NCI-H1417 (cell line): ENCODE measurements at places on chromosomes 6 and 20.

DNA sequence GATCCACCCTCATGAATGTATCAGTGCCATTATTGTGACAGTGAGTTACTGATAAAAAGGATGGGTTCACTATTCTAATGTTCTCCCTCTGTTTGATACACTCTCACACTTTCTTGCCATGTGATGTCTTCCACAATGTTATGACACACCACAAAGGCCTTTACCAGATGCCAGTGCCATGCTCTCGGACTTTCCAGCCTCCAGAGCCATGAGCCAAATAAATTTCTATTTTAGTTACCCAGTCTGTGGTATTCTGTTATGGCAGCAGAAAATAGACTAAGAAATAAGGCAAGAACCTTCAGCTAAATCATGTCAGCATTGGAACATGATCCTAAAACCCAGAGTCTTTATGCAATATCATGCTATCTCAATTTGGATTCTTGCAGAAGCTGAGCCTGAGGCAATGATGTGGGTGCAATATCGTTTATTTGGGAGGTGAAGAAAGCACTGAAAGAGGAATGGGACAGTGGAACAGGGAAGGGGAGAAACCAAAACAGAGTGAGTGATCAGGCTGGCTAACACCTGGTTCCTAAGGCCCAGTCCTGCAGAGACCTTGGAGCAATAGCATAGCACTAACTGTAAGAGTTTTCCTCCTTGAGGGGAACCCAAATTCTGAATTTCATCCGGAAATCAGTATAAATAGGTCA is 130.4 kb upstream of the LRFN2 start:
- no peak for DNase-seq

- DNase-seq, result no peak
These were observed 151.3 kb downstream of the AKAP7 start for GRCh38 chr6:131286469-131287040.

DNA sequence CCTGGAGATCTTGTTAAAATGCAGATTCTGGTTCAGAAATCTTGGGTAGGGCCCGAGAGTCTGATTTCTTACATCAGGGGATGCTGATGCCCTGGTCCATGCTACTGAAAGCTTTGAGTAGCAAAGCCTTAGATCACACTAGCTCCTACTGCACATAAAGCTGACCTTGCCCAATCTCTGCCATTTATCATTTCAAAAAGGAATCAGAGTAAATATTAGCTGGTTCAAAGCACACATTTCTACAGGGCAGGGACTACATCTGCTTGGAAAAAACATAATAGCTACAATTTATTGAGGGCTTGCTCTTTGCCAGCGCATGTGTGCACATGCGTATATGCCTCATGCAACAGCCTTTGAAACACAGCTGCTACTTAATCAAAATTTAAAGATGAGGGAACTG is 440.4 kb upstream of the ARID1B start:
- DNase-seq, result no peak

DNA sequence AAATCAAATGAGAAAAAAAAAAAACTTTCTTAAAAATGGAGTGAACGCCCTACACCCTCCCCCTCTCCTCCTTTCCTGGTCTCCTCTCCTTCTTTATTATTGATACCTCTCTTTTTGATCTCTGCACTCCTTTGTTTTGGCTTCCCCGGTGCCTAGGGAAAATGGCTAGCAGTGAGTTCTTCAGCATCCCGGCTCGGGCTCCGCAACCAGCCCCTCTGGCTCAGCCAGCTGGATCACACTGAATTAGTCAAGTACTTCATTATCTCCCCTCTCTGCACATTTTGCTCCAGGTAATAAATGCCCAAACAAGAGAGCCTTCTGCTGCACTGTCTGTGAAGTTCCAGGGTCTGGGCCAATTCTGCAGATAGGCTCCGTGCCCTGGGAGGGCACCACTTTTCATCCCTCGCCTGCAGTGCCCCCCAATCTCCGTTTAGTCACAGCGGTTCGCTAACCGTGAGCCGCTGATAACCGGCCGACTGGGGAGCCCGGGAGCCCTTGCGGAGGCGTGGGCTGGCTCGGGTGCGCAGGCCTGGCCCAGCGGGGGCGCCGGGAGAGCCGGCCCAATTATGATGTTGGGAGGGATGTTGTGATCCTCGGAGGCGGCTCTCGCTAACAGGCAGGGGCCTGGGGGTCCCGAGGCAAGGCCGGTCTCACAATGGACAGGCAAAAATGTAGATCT is 301.9 kb downstream of the TFAP2A start:
- DNase-seq, result no peak

DNA sequence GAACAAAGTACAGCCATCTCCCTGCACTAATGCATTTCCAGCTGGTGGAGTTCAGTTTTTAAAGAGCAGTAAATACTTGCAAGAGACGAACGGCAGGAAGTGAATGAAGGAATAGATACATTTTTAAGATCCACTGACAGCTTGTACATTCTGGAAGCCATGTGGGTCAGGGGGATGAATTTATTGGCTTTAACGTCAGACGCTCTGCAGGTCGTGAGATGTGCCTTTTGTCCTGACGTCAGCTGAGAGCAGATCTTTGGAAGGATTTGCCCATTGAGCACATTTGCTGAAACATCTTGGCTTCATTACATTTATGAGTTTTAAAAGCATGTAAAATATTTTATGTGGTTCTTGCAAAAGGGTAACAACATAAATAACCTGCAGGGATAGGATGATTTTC is 29.5 kb upstream of the SALL4 start:
- DNase-seq, result no peak

GRCh38 chr20:23002276-23002675 is 32.8 kb upstream of the SSTR4 start:
- no peak for DNase-seq

DNA sequence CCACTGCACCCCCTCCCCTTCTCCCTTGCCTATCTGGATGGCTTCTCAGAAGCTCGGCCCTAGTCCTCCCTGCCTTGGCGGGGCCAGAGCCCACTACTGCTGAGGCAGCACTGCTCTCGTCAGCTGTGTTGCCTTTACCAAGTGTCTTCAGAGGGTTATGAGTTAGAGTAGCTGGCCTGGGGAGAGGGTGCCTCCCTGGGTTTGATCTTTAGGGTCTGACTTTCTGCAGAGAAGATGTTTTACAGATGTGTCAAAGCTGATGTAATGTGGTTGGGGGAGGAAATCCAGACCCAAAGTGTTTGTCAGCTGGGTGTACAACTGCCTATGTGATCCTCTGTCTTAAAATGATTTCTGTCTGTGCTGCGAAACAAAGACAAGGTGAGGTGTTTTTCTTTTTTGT is 30.4 kb upstream of the PI16 start:
- DNase-seq, result no peak

GRCh38 chr6:51463321-51463720 is 624.1 kb downstream of the PKHD1 start:
- DNase-seq, result no peak

GRCh38 chr6:168890981-168891365 is 362.7 kb downstream of the THBS2 start:
- DNase-seq, result no peak

DNA sequence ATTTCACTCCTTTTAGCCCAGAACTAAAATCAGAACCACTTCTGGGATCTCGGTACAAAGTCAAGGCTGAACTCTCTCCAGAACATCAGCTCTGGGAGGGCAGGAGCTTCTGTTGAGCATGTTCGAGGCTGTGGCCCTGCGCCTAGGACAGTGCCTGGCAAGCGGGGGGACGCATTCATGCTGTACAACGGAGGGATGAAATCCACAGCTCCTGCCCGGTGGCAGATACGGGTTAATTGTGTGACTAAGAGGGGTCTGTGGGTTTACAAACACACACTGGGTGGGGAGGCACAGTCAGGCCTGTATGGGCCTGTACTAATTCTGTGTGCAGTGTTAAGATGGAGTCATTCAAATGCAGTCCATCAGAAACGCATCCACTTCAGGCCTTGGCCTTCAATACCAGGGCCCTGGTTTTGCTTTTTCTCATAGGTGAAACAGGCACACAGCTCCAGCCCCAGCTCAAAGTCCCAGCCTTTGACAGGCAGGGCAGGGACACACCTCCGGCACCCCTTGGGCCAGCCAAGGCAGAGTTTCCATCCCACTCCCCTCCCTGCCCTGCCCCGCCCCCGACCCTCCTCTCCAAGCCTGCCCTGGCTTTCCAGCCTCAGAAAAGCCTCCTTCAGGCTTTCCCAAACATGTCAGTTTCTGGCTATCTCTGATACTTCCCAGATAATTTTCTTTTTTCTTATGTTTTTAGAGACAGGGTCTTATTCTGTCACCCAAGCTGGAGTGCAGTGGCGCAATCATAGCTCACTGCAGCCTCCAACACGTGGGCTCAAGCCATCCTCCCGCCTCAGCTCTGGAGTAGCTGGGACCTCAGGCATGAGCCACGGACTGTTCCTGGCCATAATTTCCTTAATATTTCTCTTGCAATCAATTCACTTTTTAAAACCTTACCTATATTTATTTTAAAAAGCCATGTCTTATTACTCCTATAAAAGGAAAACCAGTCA is 109.8 kb downstream of the SULF2 start:
- DNase-seq, result no peak

DNA sequence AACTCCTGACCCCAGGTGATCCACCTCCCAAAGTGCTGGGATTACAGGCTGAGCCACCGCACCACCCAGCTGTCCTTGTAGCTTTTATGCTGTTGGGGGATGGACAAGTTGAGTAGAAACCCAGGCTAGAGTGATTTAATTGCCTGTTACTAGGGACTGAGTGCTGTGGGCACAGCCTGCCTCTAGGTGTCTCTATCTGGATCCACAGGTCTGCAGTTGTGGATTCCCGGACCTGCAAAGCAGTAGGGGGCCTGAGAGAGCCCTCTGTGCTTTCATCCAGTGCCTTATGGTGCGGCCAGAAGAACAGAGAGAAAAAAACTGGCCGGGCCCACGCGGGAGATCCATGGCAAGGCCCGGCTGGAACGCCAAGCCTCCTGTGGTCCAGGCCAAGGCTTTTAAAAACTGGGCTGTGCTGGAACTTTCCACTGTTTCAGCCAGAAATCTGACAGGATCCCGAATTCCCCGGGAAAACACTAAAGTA is 5.2 kb downstream of the SIRPA start:
- DNase-seq, result peak; percentile 77

DNA sequence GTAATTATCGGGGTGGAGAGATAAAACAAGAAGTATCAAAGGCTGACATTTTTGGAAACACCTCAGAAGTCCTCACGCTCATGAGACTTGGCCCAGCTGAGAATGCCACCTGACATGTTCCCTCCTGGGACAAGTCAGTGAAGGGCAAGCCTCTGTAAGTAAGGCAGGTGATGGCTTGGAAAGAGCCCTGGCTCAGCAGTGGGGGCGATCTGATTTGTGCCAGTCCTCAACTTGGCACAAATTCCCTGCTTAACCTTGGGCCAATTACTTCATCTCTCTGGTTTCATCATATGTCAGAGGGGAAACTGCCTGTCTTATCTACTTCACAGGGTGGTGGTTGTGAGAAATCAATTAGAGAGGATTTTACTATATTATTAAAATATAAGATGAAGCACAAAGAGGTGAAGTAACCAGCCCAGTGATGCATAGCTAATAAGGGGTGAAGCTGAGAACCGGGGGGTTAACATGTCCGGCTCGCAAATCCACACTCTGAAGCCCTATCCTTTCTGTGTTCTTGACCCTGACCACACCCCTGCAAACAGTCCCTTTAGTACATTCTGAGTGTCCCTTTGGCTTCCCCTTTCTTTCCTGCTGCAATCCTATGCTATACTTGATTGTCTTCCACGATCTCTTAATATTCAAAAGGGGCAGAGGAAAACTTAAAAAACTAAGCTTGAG is 8.8 kb upstream of the MOCS1 start:
- no peak for DNase-seq

- DNase-seq, result no peak
These were observed 111.5 kb downstream of the TIAM2 start for GRCh38 chr6:155106456-155107115.

- DNase-seq, result no peak
These were observed 50.2 kb downstream of the TRAM2 start for GRCh38 chr6:52526634-52527033.

DNA sequence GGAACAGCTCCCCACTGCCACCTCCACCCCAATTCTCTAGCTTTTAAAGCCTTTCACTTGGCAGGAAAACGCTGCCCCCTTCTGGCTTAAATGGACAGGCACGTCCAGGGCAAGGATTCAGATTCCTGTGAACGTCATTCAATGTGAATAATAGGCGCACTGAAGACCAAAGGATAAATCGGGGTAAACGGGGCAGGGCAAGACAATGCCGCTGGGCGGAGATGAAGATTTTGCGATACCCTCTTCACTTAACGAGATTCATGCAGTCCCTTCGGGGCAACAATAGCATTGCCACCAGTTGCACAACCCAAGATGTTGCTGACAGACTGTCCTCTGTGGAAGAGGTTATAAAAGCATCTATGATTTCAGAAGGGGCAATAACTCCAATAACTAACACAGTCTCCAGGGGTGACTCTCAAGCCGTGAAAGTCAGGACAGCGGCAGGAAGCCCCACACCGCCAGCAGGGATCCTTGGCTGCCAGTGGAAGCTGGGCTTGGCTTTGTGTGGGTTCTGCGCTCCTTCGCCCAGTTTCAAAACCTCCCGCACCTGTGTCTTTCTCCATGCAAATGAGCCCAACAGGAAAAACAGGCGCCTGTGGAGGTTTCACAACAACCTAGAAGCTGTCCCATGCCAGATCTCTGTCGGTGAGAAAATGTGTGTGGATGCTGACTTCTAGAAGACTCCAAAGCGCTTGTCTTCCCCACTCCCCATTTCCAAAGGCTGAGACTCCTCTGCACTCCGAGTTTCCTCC is 291.8 kb downstream of the BMP7 start:
- no peak for DNase-seq

- no peak for DNase-seq
These were observed 70.9 kb downstream of the DHX35 start for GRCh38 chr20:39032997-39033396.

DNA sequence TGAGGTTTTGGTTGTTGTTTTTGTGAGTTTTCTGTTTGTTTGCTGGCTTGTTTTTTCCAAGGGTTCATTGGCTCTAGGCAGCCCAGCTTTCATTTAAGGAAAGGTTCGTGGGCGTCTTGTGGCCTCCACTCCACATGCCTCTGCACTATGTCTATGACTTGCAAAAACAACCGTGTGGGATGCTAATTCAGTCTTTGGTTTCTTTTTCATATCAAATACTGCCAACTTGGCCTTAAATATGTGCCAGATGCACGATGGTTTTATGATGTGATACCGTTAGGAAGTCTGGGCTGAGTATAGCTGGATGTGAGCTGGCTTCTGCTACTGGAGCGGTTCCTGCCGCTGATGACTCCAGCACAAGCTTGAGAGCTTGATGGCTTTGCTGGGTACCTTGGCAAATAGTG is 96.3 kb downstream of the BMP2 start:
- no peak for DNase-seq

DNA sequence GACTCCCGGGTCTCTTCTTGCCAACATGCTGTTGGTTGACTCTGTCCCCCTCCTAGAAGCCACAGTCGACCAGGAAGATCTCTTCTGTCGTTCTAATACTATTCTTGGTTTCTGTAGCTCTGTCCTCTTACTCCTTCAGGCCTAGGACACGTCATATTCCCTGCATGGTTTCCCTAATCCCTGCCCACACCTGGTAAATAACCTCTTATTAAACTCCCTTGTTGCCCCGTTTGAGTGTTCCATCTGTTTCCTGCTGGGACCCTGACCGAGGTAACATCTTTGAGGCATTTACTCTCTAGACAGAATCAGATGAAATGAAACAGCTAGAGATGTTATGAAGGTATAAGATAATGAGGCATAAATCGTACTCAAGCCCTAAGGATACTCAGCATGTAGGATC is 68.1 kb downstream of the PLCB4 start:
- DNase-seq, result peak; percentile 23

GRCh38 chr6:133512410-133513016 is 271.4 kb downstream of the EYA4 start:
- peak; percentile 63 for DNase-seq
